ENCODE measurements at places on chromosomes 7 and 10.

DNA sequence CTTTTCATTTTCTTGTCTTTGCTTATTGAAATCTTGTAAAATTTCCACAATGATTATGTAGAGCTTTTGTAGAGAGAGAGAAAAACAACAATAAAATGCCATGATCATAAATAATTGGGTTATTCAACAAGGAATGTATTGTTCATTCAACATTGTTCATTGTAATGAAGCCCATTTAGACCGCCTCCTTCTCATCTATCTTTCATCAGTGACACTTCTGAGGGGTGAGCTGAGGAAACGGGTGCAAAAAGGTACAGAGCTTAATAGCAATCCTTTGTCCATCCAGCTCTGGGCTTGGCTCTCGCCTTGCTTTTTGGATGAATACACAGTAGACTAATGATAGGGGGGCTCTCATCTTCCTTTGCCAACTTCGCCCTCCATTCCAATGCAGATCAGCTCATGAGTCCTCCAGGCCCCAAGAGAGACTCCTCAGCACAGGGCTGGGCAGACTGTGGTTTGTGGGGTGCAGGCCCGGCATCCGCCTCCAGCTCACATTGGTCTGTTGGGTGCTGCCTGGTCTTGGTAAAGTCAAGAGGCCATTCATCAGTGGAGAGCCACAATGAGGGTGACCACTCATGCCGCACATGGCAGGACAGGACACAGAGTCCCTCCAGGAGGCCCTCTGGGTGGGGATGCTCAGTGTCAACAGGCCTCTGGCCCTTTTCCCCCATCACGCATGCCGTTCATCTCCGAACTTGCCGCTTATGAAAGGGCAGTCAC is 17.9 kb upstream of the PPA1 start:
- no peak for DNase-seq

GRCh38 chr10:58868736-58869435 is 307.6 kb upstream of the PHYHIPL start:
- no peak for DNase-seq

GRCh38 chr7:126819197-126819484 is 433.6 kb downstream of the GRM8 start:
- no peak for DNase-seq

- DNase-seq = no peak
Observed at GRCh38 chr10:35563261-35563891, 41.8 kb upstream of the GJD4 start.

DNA sequence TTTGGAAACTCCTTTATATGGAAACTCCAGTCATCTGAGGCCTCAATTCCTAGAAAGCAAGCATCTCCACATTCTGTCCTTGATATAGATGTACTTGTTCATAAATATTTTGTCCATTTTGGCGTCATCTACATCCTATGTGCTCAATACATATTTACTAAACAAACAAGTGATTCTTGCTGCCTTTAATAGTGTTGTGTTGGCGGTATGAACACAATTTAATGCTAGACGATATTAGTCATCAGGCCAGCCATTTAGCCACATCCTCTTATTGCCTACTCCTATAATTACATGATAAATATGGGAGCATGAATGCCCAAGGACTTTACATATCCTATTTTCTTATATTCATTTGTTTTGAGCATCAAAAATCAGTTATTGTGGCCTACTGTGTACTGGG is 18.5 kb upstream of the IFRD1 start:
- no peak for DNase-seq

- DNase-seq = no peak
Observed at GRCh38 chr10:61921143-61921542, 19.6 kb downstream of the ARID5B start.

- no peak for DNase-seq
Observed at GRCh38 chr7:130894909-130895750, 161.1 kb upstream of the KLF14 start.

DNA sequence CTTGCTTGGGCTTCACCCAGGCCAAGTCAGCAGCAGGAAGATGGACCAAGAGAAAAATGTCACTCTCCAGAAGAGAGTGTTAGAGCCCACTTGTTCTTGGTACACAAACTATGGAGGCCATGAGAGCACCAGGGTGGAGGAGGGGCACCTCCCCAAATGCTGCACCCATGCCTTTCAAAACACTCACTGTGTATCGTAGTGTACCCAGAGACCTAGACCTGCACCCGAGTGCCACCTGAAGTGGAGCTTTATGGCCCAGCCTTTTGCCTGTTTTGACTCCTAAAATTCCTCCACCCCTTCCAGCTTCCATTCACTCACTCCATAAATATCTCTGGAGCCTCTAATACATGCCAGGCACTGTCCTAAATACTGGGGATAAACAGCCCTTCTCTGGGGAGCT is 5.0 kb downstream of the SFTPD start:
- no peak for DNase-seq

DNA sequence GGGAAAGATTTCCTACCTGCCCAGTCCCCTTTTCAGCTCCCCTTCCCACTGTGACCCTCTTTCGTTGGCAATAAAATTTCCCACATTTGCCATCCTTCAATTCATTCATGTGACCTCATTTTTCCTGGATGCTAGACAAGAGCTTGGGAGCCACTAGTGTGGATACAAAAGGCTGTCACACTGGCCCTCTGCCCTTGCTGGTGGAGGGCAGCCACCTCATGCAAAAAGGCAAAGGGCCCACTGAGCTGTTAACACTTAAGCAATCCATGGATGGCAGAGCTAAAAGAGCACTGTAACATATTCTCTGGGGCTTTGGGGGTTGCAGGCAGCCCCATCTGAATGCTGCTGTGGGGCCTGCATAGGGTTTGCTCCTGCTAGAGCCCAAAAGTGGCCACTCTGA is 315.1 kb downstream of the NEBL start:
- no peak for DNase-seq

DNA sequence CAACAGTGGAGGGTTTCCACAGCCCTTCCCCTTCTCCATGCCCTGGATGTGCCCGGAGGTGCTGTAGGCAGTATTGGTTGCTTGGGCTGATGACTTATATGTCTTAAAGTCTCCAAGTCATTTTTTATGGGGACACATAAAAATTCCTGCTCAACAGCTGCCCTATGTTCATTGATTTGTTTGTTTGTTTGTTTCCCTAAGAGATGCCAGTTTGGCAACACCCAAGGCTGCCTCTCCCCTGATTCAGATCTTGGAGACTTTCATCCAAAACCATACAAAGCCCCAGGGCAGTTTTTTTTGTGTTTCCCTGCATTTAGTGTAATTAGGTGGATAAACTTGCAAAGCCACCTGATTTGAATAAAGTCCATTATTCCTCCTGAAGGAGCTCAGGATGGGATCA is 115.3 kb downstream of the PLPP4 start:
- DNase-seq = no peak

DNA sequence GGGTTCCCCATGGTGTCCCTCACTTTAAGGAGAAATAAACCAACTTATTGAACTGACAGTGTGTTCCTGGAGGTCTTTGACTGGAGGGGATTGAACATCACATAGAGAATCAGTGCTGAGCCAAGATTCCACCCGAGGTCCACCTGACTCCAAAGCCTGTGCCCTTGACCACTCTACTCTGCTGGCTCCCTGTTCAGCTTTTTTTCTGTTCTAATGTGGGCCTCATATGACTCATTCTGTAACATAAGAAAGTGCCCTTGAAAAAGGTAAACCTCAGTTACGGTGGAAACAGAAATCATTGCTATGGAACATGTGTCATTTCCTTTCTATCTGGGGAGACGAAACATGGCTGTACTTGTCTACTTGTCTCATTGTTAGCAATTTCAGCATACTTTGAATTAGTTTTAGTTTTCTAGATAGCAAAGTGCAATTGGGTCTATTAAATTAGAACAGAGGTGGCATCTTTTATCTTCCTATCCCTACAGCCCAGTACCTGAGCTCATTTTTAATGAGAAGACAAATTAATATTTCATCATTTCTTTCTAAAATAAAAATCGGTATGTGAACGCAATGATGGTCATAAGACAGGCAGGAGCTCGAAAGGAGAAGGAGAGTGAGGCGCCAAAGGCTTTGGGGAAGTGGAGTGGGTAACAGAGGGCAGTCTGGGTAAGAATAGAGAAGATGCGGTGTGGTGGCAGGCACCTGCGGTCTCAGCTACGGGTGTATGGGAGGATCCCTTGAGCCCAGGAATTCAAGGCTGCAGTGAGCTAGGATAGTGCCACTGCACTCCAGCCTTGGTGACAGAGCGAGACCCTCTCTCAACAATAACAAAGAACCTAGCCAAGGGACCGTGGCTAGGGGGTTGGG is 1.5 kb downstream of the GSDME start:
- no peak for DNase-seq

DNA sequence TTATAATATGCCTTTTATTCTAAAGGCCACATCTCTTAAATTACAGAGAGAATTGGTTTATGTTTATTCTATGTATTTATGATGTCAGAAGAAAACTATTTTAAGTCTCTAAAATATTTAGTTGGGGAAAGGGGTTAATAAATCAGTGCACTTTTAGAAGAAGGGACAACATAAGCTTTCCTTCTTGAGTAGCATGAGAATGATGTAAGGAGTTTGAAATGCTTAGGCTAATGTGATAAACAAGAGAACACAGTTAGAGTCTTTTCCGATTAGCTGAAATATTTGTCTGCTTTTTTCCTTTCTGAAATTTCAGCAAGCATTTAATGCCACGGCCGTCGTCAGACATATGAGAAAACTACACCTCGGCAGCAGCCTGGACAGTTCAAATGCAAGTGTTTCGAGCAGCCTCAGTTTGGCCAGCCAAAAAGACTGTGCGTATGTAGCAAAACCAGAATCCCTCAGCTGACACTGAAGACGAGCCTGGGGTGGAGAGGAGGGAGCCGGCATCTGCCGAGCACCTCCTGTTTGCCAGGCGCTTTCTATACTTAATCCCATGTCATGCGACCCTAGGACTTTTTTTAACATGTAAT is 176.2 kb downstream of the CCDC3 start:
- no peak for DNase-seq

DNA sequence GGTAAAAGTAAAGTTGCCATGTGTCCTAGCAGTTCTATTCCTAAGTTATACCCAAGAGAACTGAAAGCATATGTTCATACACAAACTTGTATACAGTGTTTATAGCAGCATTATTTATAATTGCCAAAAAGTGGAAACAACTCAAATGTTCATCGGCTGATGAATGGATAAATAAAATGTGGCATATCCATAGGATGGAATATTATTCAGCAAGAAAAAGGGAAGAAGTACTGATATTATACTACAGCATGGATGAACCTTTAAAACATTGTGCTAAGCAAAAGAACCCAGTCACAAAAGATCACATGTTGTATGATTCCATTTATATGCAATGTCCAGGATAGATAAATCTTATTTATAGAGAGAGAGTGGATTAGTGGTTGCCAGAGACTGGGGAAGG is 68.9 kb downstream of the NRF1 start:
- DNase-seq = no peak

DNA sequence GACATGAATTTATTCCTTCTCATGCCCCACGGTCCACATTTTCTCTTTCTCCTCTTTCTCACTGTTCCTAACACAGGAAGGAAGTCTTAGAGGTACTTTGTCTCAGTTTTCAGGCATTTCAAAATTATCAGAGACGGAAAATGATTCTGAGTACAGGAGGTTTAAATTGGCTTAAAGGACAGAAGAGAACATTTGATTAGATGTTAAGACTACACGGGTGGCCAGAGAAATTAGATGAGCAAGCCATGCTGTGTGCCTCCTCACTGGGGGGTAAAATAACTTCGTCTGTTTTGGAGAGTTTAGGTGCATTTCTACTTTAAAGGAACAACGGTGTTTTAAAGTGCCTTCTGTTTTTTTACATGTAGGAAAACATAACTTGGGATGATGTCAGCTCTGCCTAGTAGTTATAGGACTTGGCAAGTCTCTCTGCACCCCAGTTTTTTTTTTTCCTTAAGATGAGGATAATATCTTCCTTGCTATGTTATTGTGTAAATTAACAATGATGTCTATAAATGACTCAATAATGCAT is 66.9 kb downstream of the MCMBP start:
- DNase-seq = no peak

GRCh38 chr7:55524558-55525310 is 47.6 kb downstream of the VOPP1 start:
- no peak for DNase-seq

- peak; percentile 25 for DNase-seq
Observed at GRCh38 chr10:6347391-6347951, 144.7 kb downstream of the PFKFB3 start.

DNA sequence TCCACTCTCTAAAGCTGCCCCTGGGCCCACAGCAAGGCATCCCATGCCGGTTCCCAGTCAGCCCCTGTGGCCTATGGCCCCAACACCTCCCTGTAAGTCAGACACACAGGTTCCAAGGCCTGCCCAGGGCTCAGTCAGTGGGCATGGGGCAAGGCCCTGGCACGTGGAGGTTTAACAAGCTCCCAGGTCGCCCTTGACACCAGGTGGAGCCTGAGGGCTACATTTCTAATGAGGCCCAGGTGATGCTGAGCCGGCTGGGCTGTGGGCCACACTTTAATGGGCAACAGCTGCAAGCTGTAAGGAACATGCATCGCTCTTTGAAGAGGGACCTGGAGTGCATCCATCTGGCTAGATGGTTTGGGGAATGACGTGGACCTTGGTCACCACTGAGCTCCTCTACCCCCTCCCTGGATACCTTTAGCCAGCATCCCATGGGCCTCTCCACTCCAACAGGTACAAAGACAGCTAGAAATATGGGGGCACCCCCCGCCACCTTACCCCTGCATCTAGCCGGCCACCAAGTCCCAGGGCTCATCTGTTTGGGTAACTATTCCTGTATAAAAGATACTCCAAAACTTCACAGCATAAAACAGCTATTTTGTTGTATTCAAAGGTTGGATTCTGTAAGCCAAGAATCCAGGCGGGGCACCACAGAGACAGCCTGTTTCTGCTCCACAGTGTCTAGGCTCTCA is 122.5 kb downstream of the OAT start:
- DNase-seq = no peak

GRCh38 chr7:155983176-155983815 is 171.0 kb upstream of the SHH start:
- DNase-seq = no peak

DNA sequence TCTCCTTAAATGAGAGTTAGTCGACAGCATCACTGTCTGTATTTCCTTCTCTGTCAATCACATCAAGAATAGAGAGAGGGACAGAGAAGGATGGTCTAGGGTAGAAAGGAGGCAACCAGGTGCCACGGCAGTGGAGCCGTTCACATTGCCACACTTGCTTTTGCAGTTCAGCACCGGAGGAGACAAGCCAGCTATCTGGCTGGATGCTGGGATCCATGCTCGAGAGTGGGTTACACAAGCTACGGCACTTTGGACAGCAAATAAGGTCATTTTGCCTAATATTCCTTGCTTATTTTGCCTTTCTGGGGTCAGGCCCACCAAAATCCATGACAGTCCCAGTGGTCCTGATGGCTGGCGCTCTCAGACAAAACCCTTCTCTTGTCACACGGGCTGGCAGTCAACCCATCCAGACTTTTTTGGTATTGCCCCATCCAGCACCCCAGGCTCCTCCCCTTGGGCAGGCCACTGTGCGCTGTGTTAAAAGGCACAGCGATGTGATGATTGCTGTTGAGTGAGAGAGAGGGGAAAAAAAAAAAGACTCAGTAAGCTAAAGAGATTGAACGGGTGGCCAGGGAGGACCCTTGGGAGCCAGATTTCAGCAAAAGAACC is 8.4 kb downstream of the CPA2 start:
- no peak for DNase-seq

GRCh38 chr10:62379394-62379793 is 5.2 kb downstream of the ZNF365 start:
- DNase-seq = no peak
